ENCODE measurements at places on chromosomes 1 and 21. TPM values are rescaled to one million over a fixed set of nuclear protein-coding genes. Genes with fewer than 3 reads are reported as not detected.

Gene PLA2G2F
- not detected for total RNA-seq

DNA sequence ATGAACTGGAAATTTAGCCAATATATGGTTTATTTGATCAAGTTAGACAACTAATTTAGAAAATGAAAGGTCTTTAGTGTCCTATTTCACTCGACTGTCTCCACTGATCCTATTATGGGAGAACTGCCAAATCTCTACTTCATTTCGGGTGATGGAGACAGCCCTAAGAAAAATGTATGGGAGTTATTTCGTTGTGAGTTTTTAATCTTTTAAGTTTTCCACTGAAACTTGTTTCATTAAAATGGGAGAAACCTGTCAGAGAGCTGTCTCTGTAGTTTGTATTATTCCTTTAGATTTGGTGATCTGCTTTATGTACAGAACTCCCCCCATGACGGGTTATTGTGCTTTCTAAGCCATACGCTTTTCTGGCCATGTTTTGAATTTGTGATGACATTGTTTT, 899.7 kb downstream of the ADGRL2 start:
- H3K4me3 ChIP-seq, result no peak overlapping the region
- H3K36me3 ChIP-seq, result no peaks in the 10 kb centered on the region
- H3K27me3 ChIP-seq, result no peaks in the 10 kb centered on the region
- no peaks in the 10 kb centered on the region for H3K4me1 ChIP-seq
- no peak for DNase-seq

GRCh38 chr21:41152147-41152546, 15.8 kb upstream of the BACE2 start:
- H3K27me3 ChIP-seq, result no peaks in the 10 kb centered on the region
- no peak overlapping the region for H3K4me3 ChIP-seq
- H3K27ac ChIP-seq, result no peak overlapping the region
- H3K4me1 ChIP-seq, result no peaks in the 10 kb centered on the region

GRCh38 chr1:37394574-37395464, 79.6 kb upstream of the ZC3H12A start:
- H3K4me1 ChIP-seq, result no peaks in the 10 kb centered on the region
- no peak overlapping the region for H3K27ac ChIP-seq
- DNase-seq, result no peak
- H3K36me3 ChIP-seq, result no peaks in the 10 kb centered on the region

GRCh38 chr1:41587791-41588190, 103.3 kb upstream of the EDN2 start:
- no peak overlapping the region for H3K4me3 ChIP-seq
- no peaks in the 10 kb centered on the region for H3K27me3 ChIP-seq
- no peak for DNase-seq

- no peaks in the 10 kb centered on the region for H3K27me3 ChIP-seq
- DNase-seq, result no peak
- peaks cover 34% of the 10 kb centered on the region for H3K4me1 ChIP-seq
- H3K4me3 ChIP-seq, result no peak overlapping the region
- no peak overlapping the region for H3K27ac ChIP-seq
These were observed 3.6 kb downstream of the GUK1 start for GRCh38 chr1:228143480-228144192.

Measured in ascending aorta (tissue), 2 donors.